ENCODE measurements at places on chromosomes 2 and 18.

DNA sequence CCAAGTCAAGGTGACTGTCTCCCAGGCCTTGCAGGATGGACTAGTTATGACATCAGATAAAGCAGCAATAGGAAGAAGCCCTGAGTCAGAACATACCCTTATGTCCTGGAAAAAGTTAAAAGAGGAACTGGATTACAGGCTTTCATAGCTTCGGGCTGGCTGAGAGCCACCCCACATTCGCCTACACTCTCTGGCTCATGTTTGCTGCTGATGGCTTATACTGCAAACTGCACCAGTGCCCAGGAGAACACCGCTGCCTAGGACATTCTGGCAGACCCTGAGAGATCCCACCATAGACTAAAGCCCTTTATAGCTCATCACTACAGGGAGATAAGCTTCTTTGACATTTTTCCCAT lies 20.3 kb downstream of the SLC8A1 start:
- DNase-seq = no peak

GRCh38 chr2:20048488-20049448 lies 2.7 kb downstream of the LAPTM4A start:
- no peak for DNase-seq

- DNase-seq = peak; percentile 8
Observed at GRCh38 chr2:210558708-210559107, 2.3 kb downstream of the CPS1 start.

DNA sequence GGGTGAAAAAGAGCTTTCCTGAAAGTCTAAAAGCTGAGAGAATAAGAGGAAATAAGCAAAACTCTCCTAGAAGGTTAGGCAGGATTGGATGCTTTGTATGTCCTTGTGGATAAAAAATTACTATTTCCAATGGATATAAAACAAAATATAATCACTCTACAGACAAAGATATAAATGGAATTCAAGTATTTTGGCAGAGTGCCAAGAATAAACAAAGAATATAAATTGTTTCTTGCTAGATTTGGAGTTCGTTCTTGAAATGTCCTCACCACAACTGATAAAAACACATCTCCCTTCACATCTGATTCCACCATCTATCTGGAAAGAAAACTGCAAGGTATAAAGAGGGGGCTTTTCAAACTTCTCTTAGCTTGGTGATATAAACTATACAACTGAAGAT lies 13.3 kb downstream of the SULT1C3 start:
- DNase-seq = no peak

DNA sequence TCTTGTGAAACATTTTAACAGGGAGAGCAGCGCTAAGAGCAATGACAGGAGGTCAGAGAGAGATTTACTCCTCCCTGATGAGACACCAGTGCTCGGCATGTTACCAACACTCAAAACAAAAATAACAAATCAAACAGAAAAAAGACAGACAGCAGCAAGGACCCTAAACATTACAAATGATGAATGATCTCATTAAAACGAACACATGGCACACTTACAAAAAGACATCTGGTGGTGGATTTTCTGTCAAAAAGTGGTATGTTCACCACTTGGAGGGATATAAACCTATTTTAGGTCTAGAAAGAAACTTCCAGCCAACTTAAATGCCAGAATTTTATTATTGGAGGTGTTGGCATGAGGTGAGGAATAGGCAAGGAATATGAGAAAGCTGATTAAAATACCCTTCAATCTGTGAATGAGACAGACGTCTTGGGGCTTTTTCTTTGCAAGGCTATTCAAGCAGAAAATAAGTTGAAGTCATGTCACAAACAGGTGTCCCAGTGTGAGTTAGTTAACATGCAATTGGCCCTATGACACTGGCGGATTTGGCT lies 112.8 kb downstream of the PRELID3A start:
- DNase-seq = no peak

DNA sequence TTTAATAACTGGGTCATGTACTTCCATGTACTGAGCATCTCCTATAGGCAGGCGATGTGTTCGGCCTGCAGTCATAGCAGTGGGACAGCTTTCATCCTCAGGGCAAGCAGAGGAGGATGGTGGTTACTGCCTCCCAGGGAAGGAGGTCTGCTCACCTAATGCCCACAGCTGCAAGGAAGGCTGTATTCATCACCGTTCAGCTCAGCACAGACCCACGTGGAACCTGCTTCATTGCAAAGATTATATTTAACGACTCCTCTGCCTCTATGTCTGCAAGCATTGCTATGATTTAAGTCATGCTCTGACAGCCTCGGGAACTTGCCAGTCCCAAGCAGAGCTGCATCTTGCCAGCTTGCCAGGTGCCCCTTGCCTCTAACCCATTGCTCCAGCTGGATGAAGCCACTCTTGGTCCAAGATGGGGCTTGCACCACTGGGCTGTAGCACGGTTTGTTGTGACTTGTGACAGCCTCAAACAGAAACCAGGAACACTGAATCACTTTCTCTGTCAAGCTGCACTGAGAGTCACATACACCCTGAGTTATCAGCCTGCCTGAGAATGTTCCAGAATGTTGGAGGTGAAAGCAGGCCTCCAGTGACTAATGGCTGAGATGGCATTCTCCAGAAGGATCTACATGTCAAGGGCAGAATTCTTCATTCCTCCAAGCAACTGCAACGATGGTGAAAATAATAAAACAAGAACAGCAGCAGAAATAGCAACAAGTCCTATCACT lies 651.1 kb upstream of the ID2 start:
- DNase-seq = no peak
